ENCODE measurements at places on chromosomes 3 and 15. TPM values are rescaled to one million over a fixed set of nuclear protein-coding genes. Genes with fewer than 3 reads are reported as not detected.

Gene QARS1
- 355 TPM for total RNA-seq

Gene IQCH
- total RNA-seq, result 14.4 TPM

GRCh38 chr3:115502128-115502527 lies 121.2 kb upstream of the GAP43 start:
- no peak for DNase-seq

DNA sequence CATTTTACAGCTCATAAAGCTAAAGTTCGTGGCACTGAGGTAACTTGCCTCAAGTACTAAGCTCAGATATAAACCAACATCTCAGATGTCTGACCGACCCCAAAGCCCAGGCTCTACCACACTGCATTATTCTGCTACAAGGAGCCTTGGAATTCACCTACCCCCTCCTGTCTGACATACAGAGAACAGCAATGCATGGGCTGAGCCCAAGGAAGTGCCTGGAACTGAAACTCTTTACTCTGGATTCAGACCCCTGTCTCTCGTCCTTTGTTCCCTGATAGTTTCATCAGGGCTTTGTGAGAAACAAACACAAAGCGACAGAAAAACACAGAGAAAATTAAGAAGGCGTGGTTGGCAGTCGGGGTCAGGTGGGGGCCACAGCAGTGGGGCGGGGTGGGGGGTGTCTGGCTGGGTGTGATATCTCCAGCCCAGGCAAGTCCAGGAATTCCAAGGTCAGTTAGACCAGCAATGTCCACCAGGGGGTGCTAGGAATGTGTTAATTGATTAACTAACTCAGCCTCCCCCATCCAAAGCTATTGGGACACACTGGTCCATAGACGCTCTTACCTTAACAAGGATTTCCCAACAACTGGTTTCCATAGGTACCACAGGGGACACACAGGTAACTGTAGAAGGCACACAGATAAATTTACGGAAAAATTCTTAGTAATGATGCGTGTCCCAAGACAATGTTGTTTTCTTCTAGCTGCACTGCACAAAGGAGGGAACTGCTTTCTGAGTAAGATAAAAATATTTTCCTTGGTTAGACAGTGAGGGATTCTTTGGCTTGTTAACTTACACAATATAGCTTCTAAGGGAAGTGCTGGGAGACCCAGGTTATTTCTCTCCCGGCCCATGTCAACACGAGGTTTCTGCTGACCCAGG lies 18.8 kb upstream of the SSUH2 start:
- DNase-seq, result peak; percentile 56

GRCh38 chr15:92714477-92715401 lies 59.2 kb upstream of the FAM174B start:
- peak; percentile 83 for DNase-seq

- peak; percentile 62 for DNase-seq
Measured at GRCh38 chr3:48157950-48158376, 30.3 kb downstream of the CDC25A start.

Gene OR5K1
- not detected for total RNA-seq

DNA sequence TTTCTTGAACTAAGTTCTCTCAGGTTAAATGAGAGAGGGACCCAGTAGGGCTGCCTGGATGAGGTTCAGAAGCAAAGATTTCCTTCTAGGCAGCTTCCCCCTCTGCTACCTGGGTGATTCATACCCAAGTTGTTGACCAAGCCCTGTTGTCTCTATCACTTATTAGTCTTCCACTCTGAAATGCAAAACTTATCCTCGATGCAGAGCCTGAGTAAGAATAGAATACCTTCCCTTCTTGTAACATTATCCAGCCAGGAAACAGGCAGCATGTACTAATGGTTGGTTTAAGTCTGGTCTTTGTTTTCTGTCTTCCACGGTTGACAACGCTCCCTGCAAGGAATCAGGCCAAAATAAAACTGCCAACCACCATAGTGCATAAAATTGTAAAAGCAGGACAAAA lies 377.3 kb downstream of the MECOM start:
- no peak for DNase-seq

DNA sequence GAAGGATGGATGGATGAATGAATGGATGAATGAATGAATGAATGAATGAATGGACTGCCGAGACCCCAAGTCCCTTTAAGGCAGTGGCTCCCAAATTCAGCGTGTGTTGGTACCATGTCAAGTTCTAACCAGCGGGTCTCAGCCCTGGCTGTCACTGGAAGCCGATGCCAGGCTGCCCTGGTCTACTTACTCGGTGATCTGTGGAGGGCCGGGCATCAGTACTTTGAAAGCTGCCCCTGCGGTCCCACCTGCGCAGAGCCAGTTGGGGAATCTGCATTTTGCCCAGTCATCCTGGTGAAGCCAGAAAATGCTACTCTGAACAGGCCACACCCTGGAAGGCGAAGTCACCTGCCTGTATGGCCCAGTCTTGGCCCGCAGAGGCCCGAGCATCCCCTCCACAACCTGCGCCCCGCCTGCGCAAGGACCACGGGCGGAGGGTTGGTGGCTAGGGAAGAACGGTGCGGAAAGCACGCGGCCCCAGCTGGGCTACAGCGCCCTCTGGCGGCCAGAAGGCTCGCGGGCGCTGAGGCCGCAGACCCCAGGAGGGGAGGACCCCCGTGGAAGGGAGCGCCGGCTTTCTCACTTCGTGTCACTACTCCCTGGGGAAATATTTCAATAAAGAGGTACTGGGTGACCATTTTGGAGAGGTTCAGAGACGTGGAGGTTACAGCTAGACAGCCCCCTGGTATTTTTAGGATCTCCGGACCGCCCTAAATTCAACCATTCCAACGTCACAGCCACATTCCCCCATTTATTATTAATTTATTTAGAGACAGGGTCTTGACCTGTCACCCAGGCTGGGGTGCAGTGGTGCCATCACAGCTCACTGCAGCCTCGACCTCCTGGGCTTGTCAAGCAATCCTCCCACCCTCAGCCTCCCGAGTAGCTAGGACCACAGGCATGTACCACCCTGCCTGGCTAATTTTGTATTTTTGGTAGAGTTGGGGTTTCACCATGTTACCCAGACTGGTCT lies 34.9 kb downstream of the PRKCD start:
- DNase-seq, result no peak

Gene CTXND1
- 2.5 TPM for total RNA-seq

Gene CAMKV
- not detected for total RNA-seq

- DNase-seq, result no peak
Measured at GRCh38 chr15:77633913-77634265, 1.2 kb upstream of the LINGO1 start.

DNA sequence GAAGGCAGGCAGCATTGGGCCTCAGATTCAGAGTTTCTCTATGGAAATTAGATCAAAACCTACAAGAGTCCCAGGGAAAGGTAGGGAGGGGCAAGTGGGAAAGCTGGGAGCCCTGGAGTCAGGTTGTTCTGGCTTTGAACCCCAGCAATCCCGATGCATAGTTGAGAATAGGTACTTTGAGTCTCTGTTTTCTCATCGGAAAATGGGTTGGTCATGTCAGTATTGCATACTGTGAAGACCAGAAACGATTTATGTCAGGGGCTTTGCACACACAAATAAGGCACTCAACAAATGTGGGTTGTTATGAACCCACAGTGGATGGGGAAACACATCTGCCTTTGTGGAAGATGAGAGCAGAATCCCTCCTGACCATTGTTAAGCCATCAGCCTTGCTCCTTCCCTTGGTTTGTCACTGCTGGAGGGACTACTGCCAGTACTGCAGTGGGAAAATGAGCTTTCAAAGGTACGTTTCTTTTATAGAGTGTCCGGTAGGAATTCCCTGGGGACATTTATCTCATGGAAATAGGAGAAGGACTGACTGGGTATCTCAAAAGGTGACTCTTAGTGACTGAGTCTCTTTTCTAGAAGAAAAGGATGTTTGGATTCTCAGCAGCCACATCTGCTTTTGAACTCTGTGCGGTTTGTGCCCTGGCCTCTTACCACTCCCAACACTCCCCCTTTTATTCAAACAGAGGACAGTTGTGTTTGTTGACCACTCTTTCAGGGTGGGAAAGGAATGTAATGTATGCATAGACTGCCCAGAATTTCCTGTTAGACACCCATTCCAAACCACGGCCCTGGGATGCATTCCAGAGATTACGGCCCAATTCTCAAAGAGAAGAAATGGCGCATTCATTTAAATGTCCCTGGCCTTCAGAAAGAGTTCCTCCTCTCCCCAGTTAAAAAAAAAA lies 54.6 kb upstream of the VILL start:
- DNase-seq, result no peak

Gene GPR176
- 1.7 TPM for total RNA-seq

Gene PLA2G4B
- total RNA-seq, result 30.0 TPM

- no peak for DNase-seq
Measured at GRCh38 chr3:129040039-129040336, 20.6 kb upstream of the GP9 start.

DNA sequence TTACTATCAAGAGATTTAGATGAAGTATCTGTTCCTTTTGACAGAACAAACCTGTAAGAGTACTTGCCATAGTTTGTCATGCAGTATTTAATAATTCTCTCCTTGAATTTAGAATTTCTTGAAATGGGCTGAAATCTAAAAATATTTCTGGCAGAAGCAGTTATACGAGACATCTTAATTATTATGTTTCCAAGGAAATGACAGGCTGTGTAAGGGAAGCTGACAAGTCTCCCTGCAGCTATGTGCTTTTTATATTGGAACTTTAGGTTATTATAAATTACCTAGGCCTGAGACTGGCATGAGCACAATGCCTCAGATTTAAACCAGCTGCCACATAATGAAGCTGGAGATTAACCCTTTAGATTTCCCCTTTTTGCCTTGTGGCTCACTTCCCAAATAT lies 365.0 kb upstream of the EPHA6 start:
- DNase-seq, result no peak

- no peak for DNase-seq
Measured at GRCh38 chr3:158369279-158369678, 201.7 kb upstream of the MLF1 start.

All from ureter (tissue), 1 donor.